ENCODE measurements at places on chromosomes 5 and 9.

DNA sequence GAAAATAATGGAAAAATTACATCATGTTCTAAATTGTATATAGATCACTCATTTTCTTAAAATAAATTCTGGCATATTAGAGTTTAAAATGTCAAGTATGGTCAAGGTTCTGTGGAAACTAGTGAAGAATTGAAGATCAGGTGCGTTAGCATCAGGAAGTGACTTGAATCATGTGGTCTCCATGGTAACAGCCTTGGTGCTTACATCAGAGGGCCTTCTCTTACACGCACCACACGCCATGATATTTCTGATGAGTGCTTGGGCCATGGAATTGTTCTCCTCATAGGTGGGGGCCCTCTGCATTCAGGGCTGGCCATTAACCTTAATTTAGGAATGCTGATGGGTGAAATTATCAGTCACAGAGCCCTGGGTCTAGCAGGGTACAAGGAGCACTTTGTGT lies 288.1 kb upstream of the EFNA5 start:
- DNase-seq: no peak

GRCh38 chr9:135591506-135592330 lies 30.2 kb downstream of the PAEP start:
- DNase-seq: no peak

GRCh38 chr9:108704156-108704852 lies 151.5 kb downstream of the ACTL7B start:
- no peak for DNase-seq

DNA sequence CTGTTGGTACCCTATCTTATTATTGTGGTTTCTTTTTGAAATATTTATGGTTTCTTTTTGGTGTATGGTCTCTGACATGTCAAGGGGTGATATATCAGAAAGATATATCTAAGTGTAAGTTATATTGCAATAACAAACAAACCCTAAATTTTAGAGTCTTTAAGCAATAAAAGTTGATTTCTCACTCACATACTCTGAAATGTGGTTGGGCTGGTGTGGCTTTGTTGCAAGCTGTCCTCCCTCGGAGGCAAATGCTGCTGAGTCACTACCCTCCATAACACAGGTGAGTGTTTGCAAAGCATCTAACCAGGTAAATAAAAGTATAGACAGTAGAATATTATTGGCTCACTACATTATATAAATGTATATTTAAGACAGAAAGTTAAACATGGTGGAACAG lies 253.2 kb downstream of the CDH18 start:
- DNase-seq: no peak

DNA sequence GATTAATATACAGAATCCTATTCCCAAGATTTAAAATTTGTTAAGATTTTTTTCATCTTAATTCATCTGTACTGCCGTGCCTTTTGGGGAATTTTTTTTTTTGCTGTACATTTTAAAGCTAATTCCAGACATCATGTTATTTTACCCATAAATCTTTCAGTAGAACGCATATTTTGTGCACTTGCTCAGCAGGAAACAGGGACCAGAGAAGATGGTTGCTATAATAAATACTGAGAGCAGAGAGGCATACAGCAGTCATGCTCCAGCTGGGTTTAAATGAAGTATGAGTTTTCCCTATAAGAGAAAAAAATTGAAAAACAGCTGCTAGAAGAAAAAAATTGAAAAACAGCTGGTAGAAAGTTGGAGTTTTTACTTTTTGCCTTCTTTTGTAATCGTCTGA lies 196.9 kb upstream of the PUM3 start:
- no peak for DNase-seq

GRCh38 chr5:96075579-96076289 lies 114.1 kb upstream of the ELL2 start:
- DNase-seq: no peak

DNA sequence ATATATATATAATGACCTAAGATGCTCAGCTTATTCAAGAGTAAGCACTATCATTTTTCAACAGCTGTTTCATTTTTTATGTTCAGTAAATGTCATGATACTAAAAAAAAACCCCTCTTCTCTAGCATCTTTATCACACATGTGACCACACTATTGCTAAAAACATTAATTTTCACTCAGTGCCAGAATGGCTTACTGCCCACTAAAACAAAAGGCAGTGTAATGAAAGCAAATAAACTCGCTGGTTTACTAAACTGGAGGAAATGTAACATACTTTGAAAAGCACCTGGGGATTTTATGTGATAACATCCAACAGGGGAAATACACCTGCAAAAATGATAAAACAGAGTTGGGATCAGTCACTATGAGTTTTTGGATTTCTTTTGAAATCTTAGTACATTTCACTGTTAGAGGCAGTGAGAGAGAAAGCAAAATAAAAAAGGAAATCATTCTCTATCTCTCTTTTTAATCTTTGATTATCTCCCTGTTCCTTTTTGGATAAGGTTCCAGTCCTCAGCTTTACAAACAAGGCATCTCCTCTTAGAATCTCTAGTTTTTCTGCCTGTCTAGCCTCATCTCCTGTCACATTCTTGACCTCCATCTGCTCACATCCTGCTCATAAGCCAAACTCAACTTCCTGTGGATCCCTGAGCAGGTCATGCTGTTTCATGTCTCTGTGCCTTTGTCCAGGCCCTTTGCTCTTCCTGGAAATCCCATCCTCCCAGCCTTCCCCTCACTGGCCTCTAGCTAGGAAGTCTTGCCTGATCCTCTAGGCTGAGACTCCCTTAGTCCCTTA lies 338.0 kb downstream of the MAN2A1 start:
- no peak for DNase-seq

- no peak for DNase-seq
These were observed 14.1 kb upstream of the STRBP start for GRCh38 chr9:123282362-123283047.

GRCh38 chr5:139808481-139809330 lies 13.1 kb downstream of the PSD2 start:
- no peak for DNase-seq

DNA sequence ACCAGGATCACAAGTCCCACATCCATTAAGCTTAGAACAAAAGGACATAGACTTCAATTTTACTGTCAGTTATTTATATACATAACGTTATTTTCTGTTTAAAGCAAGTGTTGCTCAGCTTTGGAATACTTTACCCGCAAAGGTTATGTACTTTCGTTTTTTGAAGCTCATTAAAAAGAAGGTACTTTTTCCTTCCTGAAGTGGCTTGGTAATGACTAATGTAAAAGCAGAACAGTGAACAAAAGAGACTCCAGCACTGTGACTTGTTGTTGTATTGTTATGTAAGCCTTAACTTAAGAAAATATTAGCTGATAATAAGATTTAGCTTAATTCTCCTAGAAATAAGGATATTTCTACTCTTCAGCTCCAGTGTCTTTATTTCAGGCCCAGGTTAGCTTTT lies 97.3 kb upstream of the SLCO6A1 start:
- no peak for DNase-seq

GRCh38 chr5:95783661-95784060 lies 38.9 kb downstream of the GLRX start:
- no peak for DNase-seq

Measured in SK-N-DZ (cell line).